ENCODE measurements at places on chromosomes 4 and X. TPM values are rescaled to one million over a fixed set of nuclear protein-coding genes. Genes with fewer than 3 reads are reported as not detected.
A peak's percentile ranks its signal among the peaks of the same experiment; 100 is the strongest.

- no peaks in the 10 kb centered on the region for H3K4me1 ChIP-seq
- no peak for ATAC-seq
- H3K27me3 ChIP-seq: no peaks in the 10 kb centered on the region
- H3K36me3 ChIP-seq: no peaks in the 10 kb centered on the region
Observed at GRCh38 chr4:78673337-78673736, 102.8 kb upstream of the BMP2K start.

GRCh38 chrX:41382714-41383645 is 49.0 kb downstream of the DDX3X start:
- ATAC-seq: no peak

GRCh38 chr4:92304121-92304520 is 355 bp downstream of the GRID2 start:
- H3K27ac ChIP-seq: no peak overlapping the region
- H3K36me3 ChIP-seq: no peaks in the 10 kb centered on the region
- H3K4me3 ChIP-seq: peak overlapping the region; percentile 47
- no peaks in the 10 kb centered on the region for H3K4me1 ChIP-seq
- peaks cover 70% of the 10 kb centered on the region for H3K27me3 ChIP-seq

- no peaks in the 10 kb centered on the region for H3K36me3 ChIP-seq
- no peaks in the 10 kb centered on the region for H3K4me1 ChIP-seq
- H3K27ac ChIP-seq: peak overlapping the region; percentile 96
- peak; percentile 25 for ATAC-seq
Observed at GRCh38 chrX:41085512-41085877, 250 bp downstream of the USP9X start.

GRCh38 chr4:13705521-13706041 is 78.1 kb upstream of the BOD1L1 start:
- peak; percentile 70 for ATAC-seq
- H3K27ac ChIP-seq: no peak overlapping the region
- no peaks in the 10 kb centered on the region for H3K36me3 ChIP-seq
- no peaks in the 10 kb centered on the region for H3K4me1 ChIP-seq
- no peak overlapping the region for H3K4me3 ChIP-seq

GRCh38 chrX:110442635-110443034 is 84.0 kb downstream of the RTL9 start:
- no peak overlapping the region for H3K4me3 ChIP-seq
- no peaks in the 10 kb centered on the region for H3K4me1 ChIP-seq
- H3K27ac ChIP-seq: no peak overlapping the region
- ATAC-seq: no peak
- H3K36me3 ChIP-seq: no peaks in the 10 kb centered on the region

- no peaks in the 10 kb centered on the region for H3K27me3 ChIP-seq
- no peaks in the 10 kb centered on the region for H3K36me3 ChIP-seq
- peak overlapping the region; percentile 74 for H3K27ac ChIP-seq
- H3K4me3 ChIP-seq: peak overlapping the region; percentile 40
- peaks cover 26% of the 10 kb centered on the region for H3K4me1 ChIP-seq
Observed at GRCh38 chr4:2867758-2868491, 24.3 kb downstream of the ADD1 start.

GASK1B gene
- total RNA-seq: 45.8 TPM

ARHGEF38 gene
- 0.25 TPM for total RNA-seq

All from gastroesophageal sphincter (tissue), 4 donors.